ENCODE measurements at places on chromosomes 7 and 10.

DNA sequence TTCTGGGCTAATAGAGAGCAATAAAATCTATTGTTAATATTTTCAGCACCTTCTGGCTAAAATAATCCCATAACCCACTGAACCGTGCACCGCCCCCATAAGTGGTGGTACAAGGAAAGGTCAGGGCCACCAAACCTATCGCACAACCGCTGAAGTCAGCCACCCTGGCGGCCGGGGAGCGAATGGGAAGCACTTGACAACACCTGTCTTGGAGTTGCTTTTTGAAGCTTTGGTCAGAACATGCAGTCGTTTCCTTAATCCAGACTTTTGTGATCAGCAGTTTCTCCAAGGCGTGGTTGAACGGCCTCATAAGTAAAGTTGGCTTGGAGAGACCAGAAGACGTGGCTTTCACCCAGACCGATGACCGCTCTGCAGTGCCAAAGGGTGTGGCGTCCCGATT lies 97.4 kb downstream of the DNAJB6 start:
- DNase-seq, result no peak

DNA sequence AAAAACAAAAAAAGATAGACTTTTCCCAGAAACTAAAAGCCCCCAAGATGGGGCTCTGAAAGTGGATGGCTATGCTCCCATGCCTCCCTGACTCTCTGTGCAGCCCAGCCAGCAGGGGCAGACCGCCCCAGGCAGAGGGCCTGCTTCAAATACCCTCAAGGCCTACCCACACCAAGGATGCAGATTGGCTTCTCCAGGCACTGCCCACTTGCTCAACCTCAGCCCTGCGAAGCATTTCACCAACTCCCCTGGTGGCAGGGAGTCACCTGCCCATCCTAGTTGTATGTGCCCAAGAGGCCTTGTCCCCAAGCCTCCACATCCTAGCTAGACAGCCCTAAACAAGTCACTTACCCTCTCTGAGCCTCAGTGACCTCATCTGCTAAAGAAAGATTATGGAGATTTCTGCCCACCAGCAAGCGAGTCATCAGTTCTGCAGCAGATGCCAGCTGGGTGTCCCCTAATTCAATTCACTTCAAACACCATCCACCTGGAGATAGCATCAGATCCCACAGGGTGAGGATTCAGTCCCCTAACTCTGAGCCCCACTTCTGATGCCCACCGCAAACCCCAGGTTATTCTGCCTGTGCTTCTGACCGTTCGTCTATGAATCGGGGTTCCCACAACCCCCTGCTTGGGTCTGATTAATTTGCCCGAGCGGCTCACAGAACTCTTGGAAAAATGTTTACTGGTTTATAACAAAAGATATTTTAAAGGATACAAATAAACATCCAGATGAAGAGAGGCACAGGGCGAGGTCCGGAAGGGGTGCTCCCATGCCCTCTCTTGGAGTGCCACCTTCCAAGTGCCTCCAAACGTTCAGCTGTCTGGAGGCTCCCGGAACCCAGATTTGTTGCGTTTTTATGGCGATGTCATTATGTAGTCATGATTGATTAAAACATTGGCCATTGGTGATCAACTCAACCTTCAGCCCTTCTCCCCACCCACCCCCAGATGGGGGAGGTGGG lies 18.6 kb upstream of the ZMIZ1 start:
- no peak for DNase-seq

GRCh38 chr7:48427671-48428070 lies 256.4 kb downstream of the ABCA13 start:
- no peak for DNase-seq

- no peak for DNase-seq
These were observed 634.2 kb upstream of the COBL start for GRCh38 chr7:51950813-51951212.

GRCh38 chr10:26481315-26481692 lies 43.2 kb downstream of the APBB1IP start:
- no peak for DNase-seq

- DNase-seq, result no peak
These were observed 882 bp downstream of the DLX6 start for GRCh38 chr7:97006055-97006815.

GRCh38 chr10:86599729-86600128 lies 54.6 kb upstream of the OPN4 start:
- no peak for DNase-seq

GRCh38 chr10:60944058-60944909 lies at the start of gene RHOBTB1:
Gene RHOBTB1 (minus strand): TSS chr10:60944185. CDS start chr10:60911542, 32,643 bp downstream.
- DNase-seq, result no peak

GRCh38 chr10:132638130-132638515 lies 100.5 kb downstream of the INPP5A start:
- no peak for DNase-seq

- no peak for DNase-seq
These were observed 34.5 kb downstream of the FRMD4A start for GRCh38 chr10:14296065-14296709.

DNA sequence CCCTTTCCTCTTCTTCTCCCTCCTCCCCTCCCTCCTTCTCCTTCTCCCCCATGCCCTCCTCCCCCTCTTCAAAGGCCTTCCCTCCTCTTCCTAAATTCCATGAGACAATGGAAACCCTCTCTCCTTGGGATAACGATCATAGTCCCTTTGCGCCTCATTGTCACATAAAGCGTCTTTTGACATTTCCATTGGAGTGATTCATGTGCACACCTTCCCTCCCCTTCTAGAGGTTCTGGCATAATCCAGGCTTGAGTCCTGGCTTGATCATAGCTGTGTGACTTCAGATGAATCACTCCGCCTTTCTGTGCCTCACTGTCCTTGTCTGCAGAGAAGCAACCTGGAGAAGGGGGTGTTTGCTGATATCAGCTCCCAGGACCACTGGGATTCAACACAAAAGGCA lies 204.2 kb downstream of the TNS3 start:
- DNase-seq, result no peak

DNA sequence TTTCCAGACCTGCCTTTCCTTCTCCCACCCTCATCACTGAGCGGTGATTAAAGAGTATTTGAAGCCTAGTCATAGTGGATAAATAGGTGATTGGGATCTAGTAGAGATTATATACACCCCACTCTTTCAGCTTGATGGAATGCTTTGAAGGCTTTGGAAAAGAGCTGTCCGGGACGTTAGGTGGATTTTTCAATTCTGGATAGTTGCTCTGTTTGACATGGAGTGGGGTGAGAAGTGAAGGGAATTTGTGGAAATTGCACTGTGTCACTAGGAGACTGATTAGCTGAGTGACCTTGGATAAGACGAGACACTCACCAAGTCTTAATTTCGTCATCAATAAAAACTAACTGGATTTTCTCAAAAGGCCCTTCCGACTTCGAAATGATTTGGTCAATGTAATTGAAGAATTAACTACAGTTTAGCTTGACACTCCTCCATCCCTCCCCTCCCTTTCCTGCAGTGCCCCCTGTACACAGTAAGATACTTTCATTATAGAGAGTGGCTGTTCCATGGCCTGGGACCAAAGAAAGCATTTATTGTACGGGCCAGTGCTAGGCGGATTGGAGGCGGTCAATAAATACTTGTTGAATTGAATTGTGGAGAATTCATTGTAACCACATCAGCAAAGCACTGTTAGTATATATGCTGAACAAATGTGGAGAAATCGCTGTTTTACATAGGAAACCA lies 962 bp downstream of the ZKSCAN1 start:
- no peak for DNase-seq
